ENCODE measurements at places on chromosomes 7 and 10. TPM values are rescaled to one million over a fixed set of nuclear protein-coding genes. Genes with fewer than 3 reads are reported as not detected.

DNA sequence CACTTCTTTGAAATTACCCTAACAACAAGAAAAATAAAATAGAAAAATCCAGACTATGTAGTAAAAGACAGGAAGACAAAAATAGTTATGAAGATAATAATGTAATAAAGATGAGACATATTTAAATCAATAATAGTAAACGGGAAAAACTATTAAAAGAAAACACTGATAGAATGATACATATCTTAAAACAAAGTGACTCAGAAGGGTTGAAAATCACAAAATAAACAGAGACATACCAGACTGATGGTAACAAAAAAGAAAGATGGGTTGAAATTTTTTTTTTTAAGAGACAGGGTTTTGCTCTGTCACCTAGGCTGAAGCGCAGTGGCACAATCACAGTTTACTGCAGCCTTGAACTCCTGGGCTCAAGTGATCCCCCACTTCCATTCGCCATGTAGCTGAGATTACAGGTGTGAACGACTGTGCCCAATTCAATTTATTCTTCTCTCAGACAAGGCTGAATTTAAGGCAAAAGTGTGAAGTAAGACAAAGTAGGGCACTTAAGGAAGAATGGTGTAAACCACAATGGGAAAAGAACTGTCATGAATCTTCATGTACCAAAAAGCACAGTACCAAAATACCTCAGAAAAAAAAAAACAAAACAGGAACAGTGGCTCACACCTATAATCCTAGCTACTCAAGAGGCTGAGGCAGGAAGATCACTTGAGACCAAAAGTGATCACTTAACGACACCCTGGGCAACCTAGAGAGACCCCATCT is 47.4 kb downstream of the LMBR1 start:
- H3K27ac ChIP-seq, result no peak overlapping the region
- no peaks in the 10 kb centered on the region for H3K4me1 ChIP-seq
- no peaks in the 10 kb centered on the region for H3K36me3 ChIP-seq
- H3K27me3 ChIP-seq, result no peaks in the 10 kb centered on the region

TRUB1 gene
- polyA plus RNA-seq, result 3.3 TPM

GRCh38 chr7:45579391-45579801 is 5.2 kb downstream of the ADCY1 start:
- no peaks in the 10 kb centered on the region for H3K4me1 ChIP-seq
- no peaks in the 10 kb centered on the region for H3K36me3 ChIP-seq
- H3K4me3 ChIP-seq, result no peak overlapping the region
- peaks cover 9% of the 10 kb centered on the region for H3K27me3 ChIP-seq

- H3K27me3 ChIP-seq, result peaks cover 3% of the 10 kb centered on the region
- H3K4me1 ChIP-seq, result no peaks in the 10 kb centered on the region
- no peak overlapping the region for H3K4me3 ChIP-seq
- no peak for DNase-seq
- H3K27ac ChIP-seq, result no peak overlapping the region
Observed at GRCh38 chr7:44109991-44110390, 5.8 kb downstream of the AEBP1 start.

- H3K27ac ChIP-seq, result no peak overlapping the region
- no peak for DNase-seq
- no peak overlapping the region for H3K4me3 ChIP-seq
Observed at GRCh38 chr7:114354306-114354705, 60.3 kb upstream of the FOXP2 start.

GRCh38 chr10:64484811-64485330 is 963.7 kb downstream of the REEP3 start:
- no peak overlapping the region for H3K4me3 ChIP-seq
- H3K36me3 ChIP-seq, result no peaks in the 10 kb centered on the region
- no peaks in the 10 kb centered on the region for H3K4me1 ChIP-seq
- H3K27ac ChIP-seq, result no peak overlapping the region

DNA sequence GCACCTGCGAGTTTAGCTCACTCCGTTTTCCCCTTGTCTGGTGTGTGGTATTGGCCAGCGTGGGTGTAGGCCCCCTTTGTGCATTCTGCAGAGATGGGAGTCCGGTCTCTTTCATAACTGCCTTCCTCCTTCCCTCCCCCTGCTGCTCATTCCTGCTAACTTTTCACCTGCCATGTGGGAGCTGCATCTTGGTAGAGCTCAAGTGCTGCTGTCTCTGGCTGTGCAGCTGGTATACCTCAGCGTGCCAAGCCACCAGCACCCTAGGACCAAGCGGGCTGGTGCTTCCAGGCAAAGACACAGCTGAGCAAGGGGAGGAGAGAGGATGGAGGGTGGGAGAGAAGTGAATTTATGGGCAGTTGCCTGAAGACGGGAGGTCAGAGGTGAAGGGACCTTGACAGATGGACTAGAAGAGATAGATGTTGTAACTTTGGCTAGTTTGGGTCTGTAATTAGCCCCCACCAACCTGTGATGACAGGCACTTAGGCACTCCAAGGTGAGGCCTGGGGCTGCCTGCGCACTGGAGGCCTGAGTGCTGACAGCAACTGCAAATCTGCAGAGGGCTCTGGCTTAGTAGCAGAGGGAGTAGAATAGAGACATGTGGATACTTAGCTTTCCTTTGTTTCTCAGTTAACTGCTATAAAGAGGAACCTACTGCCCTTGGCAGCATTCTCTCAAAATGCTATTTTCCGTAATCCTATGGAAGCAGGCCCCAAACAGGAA is 148.8 kb upstream of the AGK start:
- no peaks in the 10 kb centered on the region for H3K36me3 ChIP-seq
- H3K4me1 ChIP-seq, result no peaks in the 10 kb centered on the region

POU6F2 gene
- not detected for polyA plus RNA-seq

DNA sequence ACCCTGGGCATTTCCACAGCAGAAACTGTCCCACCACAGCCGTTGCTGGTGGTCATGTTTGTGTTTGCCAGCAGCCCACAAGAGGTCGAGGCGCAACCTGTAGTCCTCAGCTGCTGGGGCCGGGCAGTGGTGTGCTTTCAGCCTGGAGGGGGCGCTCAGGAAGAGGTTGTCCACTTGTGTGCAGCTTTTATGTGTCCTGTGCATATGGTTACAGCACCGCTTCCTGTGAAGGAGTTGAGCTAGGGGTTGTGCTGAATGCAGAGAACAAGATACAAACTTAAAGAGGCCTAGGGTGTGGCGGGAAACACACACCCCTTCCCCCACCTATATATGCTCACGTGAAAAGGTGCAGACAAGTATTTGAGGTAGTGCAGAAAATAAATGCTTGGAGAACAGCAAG is 29.5 kb upstream of the PFKFB3 start:
- peaks cover 46% of the 10 kb centered on the region for H3K4me1 ChIP-seq
- peaks cover 3% of the 10 kb centered on the region for H3K36me3 ChIP-seq
- no peak overlapping the region for H3K4me3 ChIP-seq
- no peaks in the 10 kb centered on the region for H3K27me3 ChIP-seq

PPP1R17 gene
- 0.85 TPM for polyA plus RNA-seq

- no peaks in the 10 kb centered on the region for H3K4me1 ChIP-seq
- no peak overlapping the region for H3K4me3 ChIP-seq
- no peak overlapping the region for H3K27ac ChIP-seq
- no peak for DNase-seq
Observed at GRCh38 chr7:134028853-134029252, 98.3 kb upstream of the LRGUK start.

DNA sequence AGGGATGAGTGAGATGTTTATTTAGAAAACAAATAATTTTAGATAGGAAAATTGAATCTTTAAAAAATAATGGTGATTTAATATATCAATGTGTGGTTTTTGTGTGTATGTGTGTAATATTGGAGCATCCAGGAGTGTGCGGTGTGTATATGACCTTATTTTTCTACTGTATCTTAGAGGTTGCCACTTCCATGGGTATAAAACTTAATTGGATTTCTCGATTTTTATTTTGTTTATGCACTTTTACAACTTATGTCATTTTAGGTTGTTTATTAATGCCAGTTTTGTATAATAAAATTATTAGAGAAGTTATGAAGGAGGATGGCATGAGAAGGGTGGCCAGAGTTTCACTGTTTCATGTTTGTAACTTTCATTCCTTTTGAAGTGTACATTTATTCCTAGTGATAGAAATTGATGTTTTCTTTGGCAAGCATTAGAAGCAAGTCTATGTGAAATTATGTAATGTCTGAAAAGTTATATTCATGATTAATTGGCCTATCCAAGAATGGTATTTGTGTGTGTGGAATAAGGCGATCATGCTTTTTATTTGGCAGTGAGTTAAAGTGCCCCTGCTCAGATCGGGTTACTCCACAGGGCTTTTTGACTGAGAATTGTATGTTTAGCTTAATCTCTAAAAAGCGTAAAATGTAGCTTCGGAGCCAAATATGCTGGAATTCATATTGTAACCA is 110.3 kb downstream of the KAT6B start:
- H3K4me3 ChIP-seq, result no peak overlapping the region
- peaks cover 4% of the 10 kb centered on the region for H3K4me1 ChIP-seq
- H3K27me3 ChIP-seq, result no peaks in the 10 kb centered on the region
- no peak for DNase-seq
- no peak overlapping the region for H3K27ac ChIP-seq

DNA sequence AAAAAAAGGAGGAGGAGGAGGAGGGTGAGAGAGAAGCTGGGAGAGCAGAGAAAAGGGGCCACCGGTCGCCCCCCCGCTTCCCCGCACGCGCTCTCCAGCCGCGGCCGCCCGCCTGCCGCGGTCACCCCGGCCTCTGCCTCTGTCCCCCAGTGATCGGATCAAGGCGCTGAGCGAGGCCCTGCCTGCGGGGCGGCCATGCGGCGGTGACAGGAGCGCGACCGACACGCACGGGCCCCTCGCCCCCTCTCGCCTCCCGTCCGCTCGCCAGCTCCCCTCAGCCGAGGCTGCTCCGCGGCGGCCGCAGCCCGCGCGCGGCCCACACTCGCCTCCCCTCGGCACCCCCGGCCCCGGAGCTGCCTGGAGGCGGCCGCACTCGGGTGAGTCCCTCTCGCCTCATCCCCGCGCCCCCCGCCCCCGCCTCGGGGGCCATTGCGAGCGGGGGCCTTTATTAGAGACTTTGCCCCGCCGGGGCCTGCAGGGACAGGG is at the start of gene GTF2I:
Gene GTF2I, plus strand, starts transcription at position 27 of the 486 bp plus-strand sequence. CDS start 31,411 bp downstream, outside the sequence.
- no peak for DNase-seq
- H3K27ac ChIP-seq, result peak within 1 kb of the TSS; percentile 76
- H3K4me1 ChIP-seq, result peaks cover 54% of the 10 kb centered on the region

GRCh38 chr10:65952086-65952485 is 973.8 kb upstream of the LRRTM3 start:
- H3K36me3 ChIP-seq, result no peaks in the 10 kb centered on the region
- no peak for DNase-seq
- H3K4me3 ChIP-seq, result no peak overlapping the region
- no peak overlapping the region for H3K27ac ChIP-seq

LLCFC1 gene
- polyA plus RNA-seq, result 0.84 TPM

PRF1 gene
- polyA plus RNA-seq, result 2.7 TPM

- H3K4me1 ChIP-seq, result peaks cover 20% of the 10 kb centered on the region
- H3K27ac ChIP-seq, result no peak overlapping the region
- DNase-seq, result peak; percentile 14
- H3K4me3 ChIP-seq, result no peak overlapping the region
- no peaks in the 10 kb centered on the region for H3K36me3 ChIP-seq
- no peaks in the 10 kb centered on the region for H3K27me3 ChIP-seq
Observed at GRCh38 chr7:47605816-47606575, 24.1 kb upstream of the TNS3 start.

- no peaks in the 10 kb centered on the region for H3K4me1 ChIP-seq
- H3K36me3 ChIP-seq, result no peaks in the 10 kb centered on the region
- no peak overlapping the region for H3K4me3 ChIP-seq
Observed at GRCh38 chr7:121344497-121344896, 15.7 kb downstream of the WNT16 start.

DNA sequence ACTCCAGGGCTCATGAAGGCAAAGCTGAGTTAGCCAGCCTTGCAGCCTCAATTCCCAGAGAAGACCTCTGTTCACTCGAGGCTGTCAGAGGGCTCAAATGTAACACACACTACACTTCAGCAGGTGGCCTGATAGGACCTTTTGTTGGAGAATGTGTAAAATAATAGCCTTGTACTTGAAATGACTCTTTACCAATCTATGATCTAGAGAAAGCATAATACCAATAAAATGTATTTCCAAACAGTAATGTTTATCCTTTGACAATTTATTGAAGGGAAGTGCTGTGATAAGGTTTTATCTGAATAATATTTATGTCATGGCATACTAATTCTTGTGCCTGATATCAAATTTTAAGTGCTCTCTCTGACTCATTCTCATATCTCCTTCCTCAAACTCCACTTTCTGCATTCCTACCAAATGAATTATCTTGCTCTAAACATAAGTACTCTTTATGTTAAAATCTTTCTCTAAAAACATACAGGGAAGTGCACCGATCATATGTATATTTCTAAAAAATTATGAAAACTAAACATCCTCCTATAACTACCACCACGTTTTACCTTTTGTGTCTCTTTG is 20.9 kb downstream of the CYP3A7 start:
- no peak overlapping the region for H3K4me3 ChIP-seq
- no peak overlapping the region for H3K27ac ChIP-seq
- no peaks in the 10 kb centered on the region for H3K27me3 ChIP-seq
- H3K36me3 ChIP-seq, result no peaks in the 10 kb centered on the region

- no peaks in the 10 kb centered on the region for H3K4me1 ChIP-seq
- peak overlapping the region; percentile 38 for H3K27ac ChIP-seq
- no peaks in the 10 kb centered on the region for H3K27me3 ChIP-seq
Observed at GRCh38 chr7:139061416-139061815, 25.6 kb upstream of the ZC3HAV1L start.

GRCh38 chr10:80161321-80162083 is 29.0 kb downstream of the PLAC9 start:
- peak; percentile 35 for DNase-seq
- no peak overlapping the region for H3K4me3 ChIP-seq
- H3K36me3 ChIP-seq, result peaks cover 95% of the 10 kb centered on the region
- no peaks in the 10 kb centered on the region for H3K27me3 ChIP-seq
- H3K4me1 ChIP-seq, result peaks cover 33% of the 10 kb centered on the region
- peak overlapping the region; percentile 94 for H3K27ac ChIP-seq
